ENCODE measurements at places on chromosomes 2 and 18.

- no peak for DNase-seq
Observed at GRCh38 chr2:129354631-129355030, 624.8 kb upstream of the RAB6C start.

DNA sequence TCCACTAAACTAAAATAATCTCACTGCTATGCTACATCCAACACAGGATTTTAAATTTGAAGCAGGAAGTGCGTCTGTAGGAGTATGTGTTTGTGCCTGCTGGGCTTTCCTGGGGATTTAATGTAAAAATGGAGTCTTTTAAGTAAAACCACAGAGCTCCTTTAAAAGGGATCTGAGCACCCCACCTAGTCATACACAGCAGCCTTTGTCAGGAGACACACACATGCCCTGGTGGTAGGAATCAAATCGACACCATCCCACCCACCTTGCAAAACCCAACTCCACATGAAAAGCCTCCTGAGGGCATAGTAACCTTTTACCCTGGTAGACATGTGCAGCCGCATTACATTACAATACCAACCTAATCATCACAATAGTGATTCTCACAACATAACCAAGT is 29.1 kb downstream of the UXS1 start:
- DNase-seq = no peak

- no peak for DNase-seq
Observed at GRCh38 chr2:173990970-173991819, 26.0 kb upstream of the SP3 start.

DNA sequence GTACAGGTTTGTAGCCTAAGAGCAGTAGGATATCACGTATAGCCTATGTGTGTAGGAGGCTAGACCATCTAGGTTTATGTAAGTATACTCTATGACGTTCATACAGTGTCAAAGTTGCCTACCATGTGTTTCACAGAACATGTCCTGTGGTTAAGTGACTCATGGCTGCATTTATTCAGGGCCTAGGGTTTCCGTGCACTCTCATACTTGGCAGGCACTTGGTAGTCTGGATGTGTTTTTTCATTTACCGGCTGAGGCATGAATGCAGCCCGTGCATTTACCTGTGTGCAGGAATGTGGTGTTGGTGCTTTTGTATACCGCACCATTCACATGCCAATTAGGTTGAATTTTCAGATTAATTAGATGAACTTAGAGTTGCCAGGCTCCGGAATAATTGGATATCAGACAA is 43.4 kb downstream of the MYL12B start:
- DNase-seq = peak; percentile 40

- no peak for DNase-seq
Observed at GRCh38 chr2:551621-552020, 125.6 kb downstream of the TMEM18 start.

DNA sequence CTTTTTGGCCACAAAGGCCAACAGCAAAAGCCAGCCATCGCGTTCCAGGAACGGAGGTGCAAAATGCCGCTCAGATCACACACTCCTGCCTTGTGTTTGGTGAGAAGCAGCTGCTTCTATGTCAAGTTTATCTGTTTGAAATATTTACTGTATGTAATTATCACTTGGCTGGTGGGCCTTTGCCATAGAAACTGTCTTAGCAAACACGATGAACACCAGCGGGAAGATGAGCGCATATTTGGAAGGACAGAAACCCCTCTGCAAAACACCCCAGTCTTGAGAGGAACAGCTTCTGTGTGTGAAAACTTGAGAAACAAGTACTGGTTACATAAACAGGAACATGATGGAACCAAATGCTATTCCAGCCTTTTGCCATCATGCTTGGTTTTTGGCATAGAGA is 59.7 kb downstream of the SCG2 start:
- no peak for DNase-seq

GRCh38 chr18:45106331-45106774 is 425.7 kb downstream of the SETBP1 start:
- DNase-seq = no peak

- no peak for DNase-seq
Observed at GRCh38 chr18:23897733-23898132, 116.8 kb upstream of the TTC39C start.

GRCh38 chr2:152198499-152198898 is 22.9 kb upstream of the STAM2 start:
- no peak for DNase-seq

DNA sequence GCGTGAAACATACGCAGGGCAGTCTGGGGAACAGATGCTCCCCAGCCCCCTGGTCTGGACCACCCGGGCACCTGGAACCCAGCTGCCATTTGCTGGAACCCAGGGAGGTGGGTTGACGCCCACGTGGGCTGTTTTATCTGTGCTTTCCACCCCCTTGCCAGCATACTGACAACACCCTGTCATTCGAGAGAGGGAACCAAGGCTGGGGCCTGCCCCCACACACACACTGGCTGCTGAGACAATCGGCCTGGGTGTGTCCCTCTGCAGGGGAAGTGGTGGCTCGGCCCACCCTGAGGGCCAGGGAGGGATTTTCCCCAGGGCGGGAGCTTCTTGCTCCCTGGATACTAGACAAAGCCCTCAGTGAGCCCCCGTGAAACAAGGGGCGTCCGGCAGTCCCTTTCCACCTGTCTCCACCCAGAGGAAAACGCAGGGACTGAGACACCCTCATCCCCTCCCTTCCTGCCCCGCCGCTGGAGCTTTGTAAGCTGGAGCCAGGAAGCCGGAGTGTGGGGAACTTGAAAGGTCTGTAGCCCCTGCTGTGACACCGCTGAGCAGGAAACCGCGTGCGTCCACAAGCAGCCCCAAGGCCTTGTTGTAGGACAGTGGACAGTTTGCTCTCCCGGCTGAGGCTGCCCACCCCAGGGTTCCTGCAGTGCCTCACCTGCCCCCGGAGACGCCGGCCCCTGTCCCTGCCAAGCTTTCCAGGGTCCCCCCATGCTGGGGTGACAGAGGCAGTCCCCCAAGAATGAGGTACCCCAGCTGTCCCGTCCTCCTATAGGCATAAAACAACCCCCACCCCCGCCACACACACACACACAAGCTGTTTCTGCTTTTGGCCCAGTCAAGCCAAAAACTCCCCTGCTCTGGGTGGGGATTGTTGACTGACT is 14.1 kb upstream of the KLF11 start:
- DNase-seq = peak; percentile 34

DNA sequence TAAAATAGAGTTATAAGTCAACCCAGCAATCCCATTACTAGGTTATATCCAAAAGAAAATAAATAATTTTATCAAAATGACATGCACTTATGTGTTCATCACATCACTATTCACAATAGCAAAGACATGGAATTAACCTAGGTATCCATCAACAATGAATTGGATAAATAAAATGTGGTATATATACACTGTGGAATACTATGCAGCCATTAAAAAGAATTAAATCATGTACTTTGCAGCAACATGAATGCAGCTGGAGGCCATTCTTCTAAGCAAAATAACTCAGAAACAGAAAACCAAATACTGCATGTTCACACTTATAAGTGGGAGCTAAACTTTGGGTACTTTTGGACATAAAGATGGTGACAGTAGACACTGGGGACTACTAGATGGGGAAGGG is 626.0 kb downstream of the ADCYAP1 start:
- DNase-seq = no peak

- DNase-seq = no peak
Observed at GRCh38 chr2:216149741-216150140, 40.6 kb downstream of the XRCC5 start.

- peak; percentile 0 for DNase-seq
Observed at GRCh38 chr2:241865416-241865956, 4.0 kb upstream of the RTP5 start.

- DNase-seq = no peak
Observed at GRCh38 chr2:217193431-217194340, 333.8 kb upstream of the TNP1 start.

- no peak for DNase-seq
Observed at GRCh38 chr2:173991856-173992588, 26.8 kb upstream of the SP3 start.

- no peak for DNase-seq
Observed at GRCh38 chr2:121343191-121343590, 58.2 kb upstream of the TFCP2L1 start.

- no peak for DNase-seq
Observed at GRCh38 chr18:73563345-73563744, 584.3 kb downstream of the FBXO15 start.

GRCh38 chr18:12296087-12296403 is 12.0 kb upstream of the TUBB6 start:
- DNase-seq = no peak

Data from CD4-positive, alpha-beta T cell treated with Interleukin-6 for 4 hours (primary cell).